ENCODE measurements at places on chromosomes 16 and 17. TPM values are rescaled to one million over a fixed set of nuclear protein-coding genes. Genes with fewer than 3 reads are reported as not detected.

GRCh38 chr17:29246628-29247027 lies at the start of gene CRYBA1:
CRYBA1 (plus strand) TSS chr17:29246859; CDS start chr17:29246864, 5 bp downstream.
- no peak for DNase-seq

DNA sequence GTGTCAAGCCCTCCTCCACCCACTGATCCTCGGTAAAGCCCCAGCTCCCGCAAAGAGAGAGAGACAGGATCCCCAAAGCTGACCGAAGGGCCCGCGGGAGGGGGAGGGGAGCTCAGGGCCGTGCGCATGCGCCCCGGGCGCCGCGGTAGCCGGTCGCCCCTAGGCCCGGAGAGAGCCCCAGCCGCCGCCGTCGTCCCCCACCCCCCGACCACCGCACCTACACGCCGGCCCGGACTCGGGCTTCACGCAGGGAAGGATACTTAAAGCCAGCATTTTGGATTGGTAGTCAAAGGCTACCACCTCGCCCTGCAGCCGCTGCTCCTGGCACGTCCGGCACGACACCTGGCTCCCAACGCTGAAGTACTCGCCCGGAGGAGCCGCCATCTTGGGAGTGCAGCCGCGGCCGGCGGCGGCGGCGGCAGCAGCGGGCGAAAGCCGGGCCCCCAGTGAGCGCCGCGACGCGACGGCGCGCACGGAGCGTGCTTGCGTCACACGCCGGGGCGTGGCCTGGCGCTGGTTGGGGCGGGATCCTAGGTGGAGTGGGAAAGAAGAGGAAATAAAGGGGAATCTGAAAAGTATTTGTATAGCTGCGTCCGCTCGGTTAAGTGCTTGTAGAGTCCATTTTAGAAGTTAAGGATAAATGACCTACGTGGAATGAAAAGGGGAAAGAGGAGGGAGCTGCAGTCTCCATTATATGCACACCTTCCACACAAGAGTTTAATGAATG lies at the start of gene LSM12:
Gene LSM12 (minus strand): TSS at position 468 of the 727 bp plus-strand sequence. CDS start 84 bp downstream, at position 384.
- DNase-seq, result peak; percentile 82

- peak; percentile 22 for DNase-seq
Observed at GRCh38 chr16:57265850-57266530, 18.5 kb downstream of the PLLP start.

DNA sequence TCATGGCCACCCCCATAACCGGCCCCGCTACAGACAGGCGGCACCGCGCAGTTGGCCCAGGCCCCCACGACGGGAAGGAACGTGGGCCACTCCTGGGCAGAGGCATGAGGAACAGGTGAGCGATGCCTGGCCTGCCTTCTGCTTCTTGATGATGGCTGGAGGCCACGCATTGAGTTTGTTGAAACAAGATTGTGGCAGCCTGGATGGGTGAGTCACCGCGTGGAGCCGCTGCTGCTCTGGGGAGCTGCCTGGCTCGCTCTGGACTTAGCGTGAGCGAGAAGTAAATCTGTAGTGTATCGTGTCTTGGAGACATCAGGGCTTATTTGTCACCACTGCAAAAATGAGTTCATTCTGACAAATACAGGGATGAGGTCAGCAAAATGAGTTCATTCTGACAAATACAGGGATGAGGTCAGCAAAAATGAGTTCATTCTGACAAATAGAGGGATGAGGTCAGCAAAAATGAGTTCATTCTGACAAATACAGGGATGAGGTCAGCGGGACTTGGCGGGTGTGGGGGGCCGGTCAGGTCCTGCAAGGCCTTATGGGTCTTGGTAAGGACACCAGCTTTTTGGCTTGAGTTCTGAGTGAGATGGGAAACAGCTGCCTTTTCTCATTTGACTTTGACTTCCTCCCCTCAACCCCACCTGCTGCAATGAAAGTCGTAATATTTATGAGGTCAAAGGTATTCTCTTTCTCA lies 93.0 kb downstream of the SEC14L1 start:
- peak; percentile 78 for DNase-seq

GRCh38 chr16:22634954-22635353 lies 124.3 kb downstream of the NPIPB5 start:
- no peak for DNase-seq

- DNase-seq, result no peak
Observed at GRCh38 chr17:8466456-8466855, 30.8 kb downstream of the NDEL1 start.

- no peak for DNase-seq
Observed at GRCh38 chr17:42276359-42276608, at the start of gene STAT5B. STAT5B (minus strand) TSS chr17:42276391; CDS start chr17:42232127, 44,264 bp downstream.

DNA sequence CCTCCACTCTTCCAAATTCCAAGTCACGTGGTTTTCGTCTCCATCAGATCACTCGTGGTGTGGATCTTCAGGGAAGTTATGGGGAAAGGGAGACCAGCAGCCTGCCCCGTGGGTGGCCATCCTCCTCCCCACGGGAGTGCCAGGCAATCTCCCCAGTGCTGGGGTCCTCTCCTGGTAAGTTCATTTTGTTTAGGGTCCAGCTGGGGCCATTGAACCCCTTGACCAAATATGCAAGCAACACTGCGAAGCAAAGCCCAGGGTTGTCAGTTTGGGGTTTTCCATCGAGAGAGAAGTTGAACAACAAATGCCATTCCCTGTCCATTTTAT lies 4.1 kb upstream of the LCMT1 start:
- DNase-seq, result no peak

GRCh38 chr16:2769100-2769529 lies 8.0 kb downstream of the ELOB start:
- no peak for DNase-seq

DNA sequence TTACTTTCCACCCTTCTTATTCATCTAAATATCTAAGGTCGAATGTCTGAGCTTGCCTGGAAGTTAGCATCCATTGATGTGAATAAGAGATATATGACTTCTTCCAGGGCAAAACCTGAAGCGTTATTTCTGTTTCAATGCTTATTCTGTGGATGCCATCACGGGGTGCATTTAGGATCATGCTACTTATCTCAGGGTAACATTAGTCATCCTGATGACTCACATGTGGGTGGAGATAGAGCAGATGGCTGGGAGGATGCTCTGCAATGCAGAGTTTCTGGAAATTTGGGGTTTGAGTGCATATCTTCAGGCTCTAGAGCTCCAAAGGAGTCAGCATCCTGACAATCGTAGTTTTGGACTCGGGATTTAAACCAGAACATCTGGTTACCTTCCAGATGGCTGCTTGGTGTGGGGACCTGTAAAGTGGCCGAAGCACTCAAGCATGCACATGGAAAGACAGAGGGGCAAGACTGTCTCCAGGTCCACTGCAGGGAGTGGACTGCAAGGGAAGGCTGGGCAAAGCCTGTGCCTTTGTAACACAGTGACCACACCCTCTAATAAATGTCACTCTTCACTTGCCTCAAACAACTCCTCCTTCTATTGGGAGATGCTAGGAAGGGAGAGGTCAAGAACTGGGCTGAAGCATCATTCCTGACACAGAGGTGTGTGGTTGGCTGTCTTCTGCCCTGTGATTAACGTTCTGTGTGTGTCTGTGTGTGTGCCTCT lies 175.2 kb upstream of the SALL1 start:
- DNase-seq, result peak; percentile 77

DNA sequence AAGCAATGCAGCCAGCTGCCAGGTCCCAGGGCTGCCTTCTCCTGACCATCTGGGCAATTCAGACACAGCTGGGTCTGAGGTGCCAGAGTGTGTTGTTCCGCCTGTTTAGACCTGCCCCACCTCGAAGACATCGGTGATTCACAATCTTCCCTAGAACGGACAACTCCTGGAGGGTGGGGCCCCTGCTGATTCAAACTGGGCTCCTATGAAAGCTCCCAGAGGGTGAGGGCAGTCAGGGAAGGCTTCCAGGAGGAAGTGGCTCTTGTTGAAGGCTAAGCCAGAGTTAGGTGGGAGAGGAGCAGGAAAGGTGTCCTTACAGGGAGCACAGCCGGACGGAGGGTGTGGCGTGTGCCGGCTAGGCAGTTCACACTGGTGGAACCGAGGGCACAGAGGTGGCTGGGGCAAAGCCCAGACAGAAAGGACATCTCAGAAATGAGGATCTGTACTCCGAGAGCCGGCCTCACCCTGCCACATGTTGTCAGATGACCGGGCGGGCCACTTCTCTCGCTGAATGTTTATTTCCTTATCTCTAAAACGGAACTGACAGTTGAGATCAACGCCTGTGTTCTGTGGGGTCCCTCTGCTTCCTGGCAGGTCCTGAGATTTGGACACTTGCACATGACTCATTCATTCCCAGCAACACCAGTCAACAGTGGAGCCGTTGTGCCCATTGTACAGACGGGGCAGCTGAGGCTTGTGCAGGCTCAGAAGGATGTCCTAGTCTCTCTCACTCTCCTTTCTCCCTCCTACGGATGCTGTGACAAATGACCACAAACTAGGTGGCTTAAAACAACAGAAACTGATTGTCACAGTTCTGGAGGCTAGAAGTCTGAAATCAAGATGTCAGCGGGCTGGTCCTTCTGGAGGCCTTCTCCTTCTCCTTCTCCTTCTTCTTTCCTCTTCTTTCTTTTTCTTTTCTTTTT lies 26.9 kb upstream of the LITAF start:
- peak; percentile 48 for DNase-seq

GRCh38 chr16:86270696-86271095 lies 239.6 kb upstream of the FOXF1 start:
- DNase-seq, result no peak

GRCh38 chr17:21096874-21097273 lies 29.9 kb upstream of the DHRS7B start:
- DNase-seq, result no peak

GRCh38 chr16:50763211-50763610 lies 21.3 kb downstream of the CYLD start:
- DNase-seq, result peak; percentile 12

DNA sequence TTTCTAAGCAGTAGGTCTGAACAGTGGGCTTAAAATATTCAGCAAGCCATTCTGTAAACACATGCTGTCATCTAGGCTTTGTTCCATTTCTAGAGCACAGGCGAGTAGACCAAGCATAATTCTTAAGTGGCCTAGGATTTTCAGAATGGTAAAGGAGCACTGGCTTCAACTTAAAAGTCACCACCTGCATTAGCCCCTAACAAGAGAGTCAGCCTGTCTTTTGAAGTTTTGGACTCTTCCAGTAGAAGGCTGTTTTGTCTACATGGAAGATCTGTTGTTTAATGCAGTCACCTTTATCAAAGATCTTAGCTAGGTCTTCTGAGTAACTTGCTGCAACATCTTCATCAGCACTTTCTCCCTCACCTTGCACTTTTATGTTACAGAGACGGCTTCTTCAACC lies 36.6 kb downstream of the TTC19 start:
- DNase-seq, result no peak

- DNase-seq, result no peak
Observed at GRCh38 chr17:73989671-73990070, 213.8 kb upstream of the RPL38 start.

GRCh38 chr16:11706180-11706742 lies 36.4 kb downstream of the TXNDC11 start:
- DNase-seq, result no peak

DNA sequence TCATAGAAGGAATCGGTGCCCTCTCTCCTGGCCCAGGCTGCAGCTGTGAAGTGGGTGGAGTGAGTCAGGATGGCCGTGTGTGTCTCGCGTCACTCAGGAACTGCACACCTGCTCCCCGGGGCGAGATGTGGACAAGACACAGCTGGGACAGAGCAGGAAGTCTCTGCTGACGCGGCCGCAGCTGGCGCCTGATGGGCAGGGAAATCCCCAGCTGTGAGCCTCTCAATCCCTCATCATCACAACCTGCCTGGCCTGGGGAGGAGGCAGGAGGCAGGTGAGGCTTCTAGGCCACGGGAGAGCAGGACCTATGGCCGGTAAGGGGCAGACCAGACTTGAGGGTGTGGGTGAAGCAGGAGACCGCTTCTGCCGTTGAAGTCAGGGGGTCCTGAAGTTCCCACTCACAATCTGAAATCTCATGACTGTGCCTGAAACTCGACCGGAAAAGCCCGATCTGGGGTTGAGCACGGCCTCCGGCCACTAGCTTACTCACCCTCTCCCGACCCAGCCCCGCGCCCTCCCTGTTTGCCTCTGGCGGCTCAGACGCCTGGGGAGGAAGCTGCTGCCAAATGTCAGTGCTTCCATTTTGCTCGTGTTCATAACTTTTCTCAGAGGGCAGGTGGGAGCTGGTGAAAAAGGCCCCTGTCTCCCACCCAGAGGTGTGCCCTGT lies 1.1 kb upstream of the TRPV3 start:
- DNase-seq, result no peak

DNA sequence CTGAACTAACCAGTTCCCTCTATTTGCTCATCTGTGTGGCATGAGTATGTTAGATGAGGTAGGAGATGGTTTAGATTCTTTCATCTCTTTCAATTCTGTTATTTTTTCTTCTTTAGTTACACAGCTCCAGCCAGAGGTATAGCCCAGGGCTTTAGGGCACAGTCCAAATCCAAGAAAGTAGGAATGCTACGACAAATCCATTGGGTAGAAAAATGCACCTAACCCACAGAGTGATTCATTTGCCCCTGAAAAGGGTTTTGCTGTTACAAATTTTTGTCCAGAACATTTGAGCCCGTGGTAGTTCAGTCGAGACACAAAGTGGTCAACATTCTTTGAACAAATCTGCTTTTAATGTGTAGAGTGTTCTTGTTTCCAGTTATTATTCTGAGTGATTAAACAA lies 250.7 kb downstream of the HS3ST3A1 start:
- no peak for DNase-seq

The MPV17L gene
- not detected for total RNA-seq

The CSH1 gene
- total RNA-seq, result not detected

The CLN3 gene
- 18.1 TPM for total RNA-seq

The ASB16 gene
- total RNA-seq, result not detected

The LPO gene
- not detected for total RNA-seq

The SRCAP gene
- total RNA-seq, result 6.2 TPM

The MPO gene
- not detected for total RNA-seq

The ASPA gene
- total RNA-seq, result 0.16 TPM

The ALOX12B gene
- total RNA-seq, result not detected

The NUDT21 gene
- total RNA-seq, result 147 TPM

The CFDP1 gene
- total RNA-seq, result 65.4 TPM

The SRL gene
- total RNA-seq, result not detected

The SMIM22 gene
- total RNA-seq, result not detected

The CASKIN2 gene
- 5.4 TPM for total RNA-seq

The IGFALS gene
- total RNA-seq, result not detected
